ENCODE measurements at places on chromosomes 7 and 10. TPM values are rescaled to one million over a fixed set of nuclear protein-coding genes. Genes with fewer than 3 reads are reported as not detected.

The SNX10 gene
- total RNA-seq, result 4.2 TPM

The PIP gene
- total RNA-seq, result not detected

The PARD3 gene
- total RNA-seq, result 37.2 TPM

The DNAAF5 gene
- 49.8 TPM for total RNA-seq

The ZNF239 gene
- total RNA-seq, result 1.3 TPM

The PSMC2 gene
- 186 TPM for total RNA-seq

The TMEM176A gene
- total RNA-seq, result not detected

The CHAT gene
- total RNA-seq, result not detected

The GTF2IRD1 gene
- total RNA-seq, result 14.4 TPM

The GPR146 gene
- total RNA-seq, result not detected

The KLLN gene
- total RNA-seq, result 0.08 TPM

The TMEM236 gene
- total RNA-seq, result 0.04 TPM

The TRRAP gene
- 11.4 TPM for total RNA-seq

The OR2A12 gene
- not detected for total RNA-seq

The HOXA3 gene
- total RNA-seq, result 2.1 TPM

The SEPTIN7 gene
- 195 TPM for total RNA-seq

The COX15 gene
- total RNA-seq, result 23.6 TPM

The LSM8 gene
- 35.8 TPM for total RNA-seq

The SRI gene
- total RNA-seq, result 156 TPM

The VENTX gene
- total RNA-seq, result not detected

The WIPF3 gene
- 0.08 TPM for total RNA-seq

The FAM24B gene
- 4.1 TPM for total RNA-seq
